ENCODE measurements at places on chromosomes 5 and 9.

DNA sequence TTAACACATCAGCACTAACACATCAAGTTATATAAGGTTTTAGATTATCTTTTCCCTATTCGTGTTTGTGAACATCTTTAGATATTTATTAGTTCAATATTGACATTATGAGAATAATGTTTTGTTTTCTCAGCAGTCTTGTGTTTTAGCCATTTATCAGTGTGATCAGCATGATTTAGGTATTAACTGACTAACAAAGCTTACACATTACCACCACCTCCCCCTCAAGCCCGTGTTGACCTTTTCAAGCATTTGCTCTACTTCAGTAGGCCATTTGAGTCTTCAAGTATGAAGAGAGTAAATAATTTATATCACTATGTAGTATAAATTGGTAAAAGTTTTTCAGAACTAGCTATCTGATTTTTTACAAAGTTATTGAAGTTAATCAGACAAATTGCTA, 6.9 kb downstream of the PBX3 start:
- no peak for DNase-seq

- no peak for DNase-seq
Measured at GRCh38 chr5:44919560-44919959, 110.8 kb downstream of the MRPS30 start.

GRCh38 chr9:16152276-16153101, 599.6 kb downstream of the CCDC171 start:
- DNase-seq = peak; percentile 70

DNA sequence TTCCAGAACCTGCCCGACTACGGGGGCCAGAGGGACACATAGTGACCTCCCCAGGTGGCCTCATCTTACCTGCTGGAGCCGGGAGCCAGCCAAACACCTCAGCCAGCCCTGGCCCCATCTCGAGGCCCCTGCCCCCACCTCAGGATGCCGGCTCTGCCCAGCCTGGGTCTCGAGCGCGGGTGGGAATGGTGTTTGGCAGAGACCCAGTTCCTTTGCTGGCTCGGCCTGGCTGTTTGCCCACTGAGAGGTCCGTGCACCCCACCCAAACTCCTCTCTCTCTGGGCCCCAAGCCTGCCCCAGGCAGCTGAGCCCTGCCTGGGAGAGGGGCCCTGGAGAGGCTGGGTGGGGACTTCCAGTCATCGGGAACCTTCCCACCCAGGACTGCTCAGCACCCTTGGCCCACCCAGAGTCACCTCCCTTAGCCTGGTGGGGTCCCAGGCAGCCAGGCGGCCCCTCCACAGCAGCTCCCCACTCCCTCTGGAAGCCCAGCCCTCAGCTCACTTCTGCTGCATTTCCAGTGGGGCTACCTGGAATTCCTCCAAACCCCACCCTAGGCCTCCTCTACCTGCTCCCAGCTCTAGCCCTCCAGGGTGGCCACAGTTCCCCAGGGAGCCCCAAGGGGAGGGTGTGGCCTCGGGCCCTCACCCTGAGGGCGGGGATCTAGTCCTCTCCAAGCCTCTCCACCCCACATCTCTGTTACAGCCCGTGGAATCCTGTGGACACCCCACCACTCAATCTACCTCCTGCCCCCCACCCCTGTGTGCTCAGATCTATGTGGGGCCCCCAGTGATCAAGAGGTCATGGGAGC, 42.4 kb upstream of the UBAC1 start:
- DNase-seq = peak; percentile 28

All from eye (tissue), 1 donor.